ENCODE measurements at places on chromosomes 12 and 14.

DNA sequence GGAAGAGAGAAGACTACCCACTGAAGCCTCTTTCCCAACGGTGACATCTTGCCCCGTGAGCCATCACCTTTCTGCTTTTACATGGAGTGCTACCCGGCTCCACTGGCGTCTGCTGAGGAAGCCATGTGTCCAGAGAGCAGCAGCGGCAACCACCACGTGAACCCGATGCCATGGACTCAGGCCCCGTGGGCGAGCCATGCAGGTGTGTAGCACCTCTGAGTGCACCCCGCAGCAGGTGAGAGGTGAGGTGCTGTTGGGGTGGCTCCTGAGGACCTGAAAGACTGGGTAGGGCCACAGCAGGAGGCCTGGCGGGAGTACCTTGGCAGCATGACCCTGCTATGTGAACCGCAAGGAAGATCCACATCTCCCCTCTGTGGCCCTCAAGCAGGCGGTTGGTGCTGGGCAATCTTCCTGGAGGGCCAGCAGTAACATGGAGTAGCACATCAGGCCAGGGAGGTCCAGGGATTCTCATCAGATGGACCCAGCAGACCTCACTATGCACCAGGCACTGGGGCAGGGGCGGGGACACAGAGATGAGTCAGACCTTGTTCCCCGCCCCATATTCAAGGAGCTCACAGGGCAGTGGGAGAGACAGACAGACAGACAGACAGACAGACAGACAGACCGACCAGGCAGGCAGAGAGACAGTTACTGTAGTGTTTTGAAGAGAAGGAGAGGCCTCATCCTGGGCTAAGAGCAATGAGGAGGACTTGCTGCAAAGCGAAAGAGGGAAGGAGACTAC is 129.6 kb downstream of the PAPOLA start:
- no peak for DNase-seq

DNA sequence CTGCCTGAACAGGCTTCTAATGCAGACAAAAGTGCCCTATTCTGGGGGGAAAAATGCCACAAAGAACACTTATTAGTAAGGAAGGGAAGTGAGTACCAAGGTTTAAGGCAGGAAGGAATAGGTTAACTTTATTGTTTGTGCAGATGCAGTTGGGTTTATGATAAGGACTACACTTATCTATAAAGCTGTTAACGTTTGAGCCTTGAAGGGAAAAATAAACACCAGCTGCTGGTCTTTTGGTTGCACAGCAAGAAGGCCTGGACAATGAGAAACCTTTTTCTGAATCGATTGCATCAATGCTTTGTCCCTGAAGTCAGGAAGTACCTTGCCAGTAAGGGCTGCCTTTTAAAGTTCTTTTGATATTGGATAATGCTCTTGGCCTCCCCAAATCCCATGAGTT is 407.8 kb downstream of the ATP23 start:
- DNase-seq = no peak

DNA sequence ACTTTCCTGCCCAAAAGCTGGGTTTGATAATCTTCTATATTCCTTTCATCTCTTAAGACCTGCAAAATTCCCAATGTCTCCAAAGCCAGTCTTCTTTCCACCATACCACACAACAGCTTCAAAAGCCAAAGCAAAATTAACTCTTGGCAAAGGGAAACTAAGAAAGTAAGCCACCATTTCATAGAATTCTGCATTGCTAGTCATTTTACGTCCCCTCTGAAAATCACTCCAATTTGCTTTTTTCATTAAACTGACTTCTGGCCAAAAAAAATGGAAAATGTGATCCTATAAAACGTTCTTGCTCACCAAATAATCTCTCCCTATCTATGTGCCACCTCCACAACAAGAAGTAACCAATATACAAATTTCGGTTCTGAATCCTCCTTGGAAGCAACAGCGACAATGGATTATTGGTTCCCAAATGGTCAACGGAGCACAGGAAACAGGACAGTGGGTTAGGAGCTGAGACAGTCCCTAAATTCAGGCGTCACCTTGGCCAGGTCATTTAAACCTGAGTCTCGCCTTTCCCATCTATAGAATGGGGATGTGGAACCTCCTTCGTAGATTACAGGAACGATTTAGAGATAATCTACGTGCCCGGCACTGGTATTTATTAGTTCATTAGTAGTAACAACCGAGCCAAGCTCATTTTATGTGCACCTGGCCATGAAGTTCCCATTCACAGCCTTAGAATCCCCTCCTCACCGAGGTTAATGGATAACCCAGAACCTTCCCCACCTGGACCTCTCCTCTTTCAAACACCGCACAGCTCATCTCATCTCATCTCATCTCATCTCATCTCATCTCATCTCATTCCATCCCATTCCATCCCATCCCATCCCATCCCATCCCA is 1.2 kb downstream of the NT5DC3 start:
- DNase-seq = no peak

- DNase-seq = no peak
Observed at GRCh38 chr14:64196814-64197411, 97.3 kb downstream of the ESR2 start.

GRCh38 chr12:15193946-15194345 is 27.3 kb downstream of the RERG start:
- DNase-seq = no peak

- DNase-seq = no peak
Observed at GRCh38 chr14:95432144-95433093, 84.0 kb downstream of the SYNE3 start.

- no peak for DNase-seq
Observed at GRCh38 chr12:5803532-5803931, 141.5 kb downstream of the ANO2 start.

DNA sequence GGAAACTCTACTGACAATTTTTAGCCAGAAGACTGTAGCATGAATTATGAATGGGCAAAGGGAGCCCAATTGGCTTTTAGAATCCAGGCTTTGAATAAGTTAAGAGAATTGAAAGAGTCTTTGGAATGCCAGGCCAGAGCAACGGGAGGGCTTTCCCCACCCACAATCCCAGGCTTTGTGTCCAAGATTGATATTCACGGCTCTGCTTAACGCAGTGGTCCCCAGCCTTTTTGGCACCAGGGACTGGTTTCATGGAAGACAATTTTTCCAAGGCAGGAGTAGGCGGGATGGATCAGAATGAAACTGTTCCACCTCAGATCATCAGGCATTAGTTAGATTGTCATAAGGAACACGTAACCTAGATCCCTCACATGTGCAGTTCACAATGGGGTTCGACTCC is 79.6 kb downstream of the EPS8 start:
- no peak for DNase-seq

DNA sequence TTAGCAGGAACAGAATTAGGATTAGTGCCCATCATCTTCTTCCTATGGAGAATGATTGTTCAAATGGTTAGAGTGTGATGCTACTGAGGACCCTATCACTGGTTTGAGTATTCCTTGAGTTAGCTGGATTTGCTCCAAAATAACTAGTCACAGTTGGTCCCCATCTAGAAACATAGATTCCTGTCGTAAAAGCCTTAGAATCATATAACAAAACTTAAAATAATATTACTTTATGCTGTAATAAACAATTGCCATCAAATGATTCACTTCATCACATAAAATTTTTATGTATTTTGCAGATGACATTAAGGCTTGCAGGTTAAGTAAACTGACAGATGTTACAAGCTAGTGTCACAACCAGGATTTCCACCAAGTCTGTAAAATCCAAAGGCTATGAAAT is 209.8 kb downstream of the CCER1 start:
- DNase-seq = no peak

DNA sequence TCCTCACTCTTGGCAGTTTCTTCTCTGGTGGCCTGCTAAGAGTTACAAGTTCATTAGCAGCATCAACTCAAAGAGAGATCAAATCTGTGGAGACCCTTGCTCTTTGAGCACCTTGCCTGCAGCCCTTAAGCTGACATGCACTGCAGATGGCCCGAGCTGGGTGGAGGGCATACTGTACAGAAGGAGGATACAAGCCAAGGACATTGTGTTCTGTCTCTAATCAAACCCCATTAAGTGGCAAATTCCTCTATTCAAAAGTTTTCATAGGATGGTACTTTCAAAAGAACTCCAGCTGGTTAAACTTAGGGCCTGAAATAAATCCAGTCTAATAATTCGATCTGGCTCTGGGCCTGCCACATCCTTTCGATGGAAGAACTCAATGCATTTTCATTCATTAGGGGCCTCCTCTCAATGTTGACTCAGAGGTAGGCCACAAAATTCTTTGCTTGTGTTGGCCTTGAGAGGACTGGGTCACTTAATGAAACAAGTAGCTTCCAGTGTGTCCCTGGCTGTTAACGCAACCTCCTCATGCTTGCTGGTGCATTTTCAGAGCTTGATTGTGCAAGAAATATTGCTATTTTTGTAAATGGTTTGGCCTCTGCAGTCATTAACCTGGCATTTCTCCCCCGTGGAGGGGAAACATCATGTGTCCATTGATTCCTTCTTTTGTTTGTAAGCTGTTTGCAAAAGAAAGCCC is 318.2 kb downstream of the NUAK1 start:
- no peak for DNase-seq

GRCh38 chr14:100815478-100816285 is 10.2 kb upstream of the MEG3 start:
- no peak for DNase-seq

GRCh38 chr14:95008445-95009217 is 148.7 kb downstream of the DICER1 start:
- no peak for DNase-seq

GRCh38 chr14:21505012-21505553 is 6.1 kb downstream of the METTL3 start:
- no peak for DNase-seq

GRCh38 chr12:111436811-111437210 is 31.1 kb downstream of the SH2B3 start:
- DNase-seq = no peak
